ENCODE measurements at places on chromosomes 7 and 10.

- no peak for DNase-seq
These were observed 77.8 kb downstream of the CPEB3 start for GRCh38 chr10:92213049-92213448.

- DNase-seq, result no peak
These were observed 2.9 kb upstream of the NRAP start for GRCh38 chr10:113666682-113667252.

- DNase-seq, result no peak
These were observed 69.0 kb downstream of the DKK1 start for GRCh38 chr10:52383088-52383487.

DNA sequence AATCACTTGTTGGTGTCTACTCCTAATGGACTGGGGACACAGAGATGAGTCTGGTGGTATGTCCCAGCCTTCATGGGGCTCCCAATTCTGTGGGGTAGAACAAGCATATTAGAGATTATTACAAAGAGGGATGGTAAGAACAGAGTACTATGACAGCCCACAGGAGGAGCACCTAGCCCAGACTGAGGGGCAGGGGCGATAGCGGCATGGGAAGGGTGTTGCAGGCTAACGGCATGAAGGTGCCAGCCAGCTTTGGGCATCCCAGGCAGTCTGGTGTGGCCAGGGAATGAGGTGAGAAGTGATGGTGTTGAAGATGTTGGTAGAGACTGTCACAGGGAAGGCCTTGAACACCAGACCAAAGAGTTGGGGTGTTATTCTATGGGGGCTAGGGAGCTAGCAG lies 280.0 kb downstream of the RPS24 start:
- no peak for DNase-seq

- no peak for DNase-seq
These were observed 116.3 kb downstream of the CUX1 start for GRCh38 chr7:101933688-101934121.

- no peak for DNase-seq
These were observed 163.8 kb upstream of the NPVF start for GRCh38 chr7:25391961-25392587.

DNA sequence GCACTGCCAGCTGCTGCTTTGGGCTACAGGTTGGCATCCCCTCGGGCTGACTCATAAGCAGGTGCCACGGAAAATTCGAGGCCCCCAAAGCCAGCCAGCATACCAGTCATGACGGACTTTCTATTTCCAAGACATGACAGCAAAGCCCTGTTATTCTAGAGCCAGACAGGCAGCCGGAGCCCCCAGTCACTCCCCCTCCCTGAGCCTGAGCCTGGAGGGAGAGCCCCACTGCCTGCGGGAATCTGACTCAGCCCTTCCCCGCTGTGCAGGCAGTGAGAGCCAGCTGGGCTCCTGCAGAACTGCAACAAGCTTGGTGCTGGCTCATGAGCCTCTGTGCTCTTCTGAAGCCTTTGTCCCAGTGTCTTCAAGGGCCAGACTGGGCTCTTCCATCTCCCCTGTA lies 15.8 kb downstream of the BTBD16 start:
- no peak for DNase-seq

DNA sequence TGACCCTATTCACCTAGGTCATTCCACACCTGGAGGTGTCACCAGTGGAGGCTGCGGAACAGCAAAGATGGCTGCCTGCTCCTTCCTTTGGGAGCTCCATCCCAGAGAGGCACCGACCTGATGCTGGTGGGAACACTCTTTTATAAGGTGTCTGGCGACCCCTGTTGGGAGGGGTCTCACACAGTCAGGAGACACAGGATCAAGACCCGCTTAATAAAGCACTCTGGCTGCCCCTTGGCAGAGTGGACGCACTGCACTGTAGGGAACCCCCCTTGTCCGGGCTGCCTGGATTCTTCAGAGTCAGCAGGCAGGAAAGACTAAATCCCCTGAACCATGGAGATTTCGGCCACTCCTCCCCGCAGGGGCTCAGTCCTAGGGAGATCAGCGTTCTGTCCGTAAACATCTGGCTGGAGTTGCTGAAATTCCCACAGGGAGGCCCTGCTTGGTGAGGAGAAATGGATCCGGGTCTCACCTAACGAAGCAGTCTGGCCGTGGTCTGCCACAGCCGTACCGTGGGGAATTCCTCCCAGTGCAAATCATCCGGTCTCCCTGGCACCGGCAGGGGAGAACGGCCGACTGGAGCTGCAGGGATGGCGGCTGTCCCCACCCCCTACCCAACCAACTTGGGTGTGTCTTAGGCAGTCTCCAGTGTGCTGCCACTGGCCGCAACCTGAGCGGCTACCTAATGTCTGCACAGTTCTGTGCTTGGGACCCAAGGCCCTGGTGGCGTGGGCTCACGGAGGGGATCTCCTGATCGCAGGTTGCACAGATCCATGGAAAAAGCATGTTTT lies 66.1 kb downstream of the LSMEM1 start:
- DNase-seq, result no peak

- DNase-seq, result no peak
These were observed 70.1 kb upstream of the TCERG1L start for GRCh38 chr10:131381576-131381975.

DNA sequence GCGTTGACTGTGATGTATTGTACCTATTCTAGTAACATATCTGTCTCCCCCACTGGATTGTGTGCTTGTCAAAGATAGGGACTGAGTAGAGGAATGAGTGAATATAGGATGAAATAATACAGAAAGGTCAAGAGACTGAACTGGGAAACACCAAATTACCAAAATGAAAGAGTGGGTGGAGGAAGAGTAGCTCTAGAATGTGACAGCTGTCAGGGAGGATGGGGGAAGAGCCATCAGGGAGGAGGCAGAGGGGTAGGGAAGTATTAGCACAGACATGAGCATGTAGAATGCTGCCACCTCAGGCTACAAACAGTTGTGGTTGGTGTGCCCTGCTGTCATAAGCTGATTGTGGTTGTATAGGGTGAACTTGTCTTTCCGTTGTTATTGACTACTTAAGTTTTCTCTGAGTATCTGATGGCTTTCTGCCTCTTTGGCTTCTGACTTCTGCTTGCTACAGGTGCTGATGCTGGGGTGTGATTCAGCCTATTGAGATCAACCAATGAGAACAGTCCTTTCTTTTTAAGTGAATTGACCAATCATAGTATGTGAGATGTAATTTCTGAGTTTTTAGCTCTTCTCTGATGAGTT lies 5.6 kb downstream of the CCSER2 start:
- peak; percentile 17 for DNase-seq

- no peak for DNase-seq
These were observed 677.9 kb downstream of the PARD3 start for GRCh38 chr10:34137201-34137600.

- no peak for DNase-seq
These were observed 90.0 kb downstream of the PROSER2 start for GRCh38 chr10:11913079-11913641.

GRCh38 chr10:28432210-28432676 lies 100.7 kb upstream of the WAC start:
- DNase-seq, result no peak

GRCh38 chr7:101200504-101200861 lies 353 bp downstream of the MOGAT3 start:
- DNase-seq, result no peak

- no peak for DNase-seq
These were observed 31.3 kb downstream of the ZNF783 start for GRCh38 chr7:149293338-149293737.
